Neural progenitor cell (in vitro differentiated cells): ENCODE measurements at places on chromosomes 16 and 17. TPM values are rescaled to one million over a fixed set of nuclear protein-coding genes. Genes with fewer than 3 reads are reported as not detected.

ABCA8 gene
- total RNA-seq: not detected in 2 replicates

KRT36 gene
- total RNA-seq: not detected in 2 replicates

ZDHHC1 gene
- total RNA-seq: 1.5 and 2.2 TPM in 2 replicates

PRCD gene
- total RNA-seq: 0.09 TPM in 1 of 2 replicates, not detected in the other

FBXO47 gene
- not detected in 2 replicates for total RNA-seq

MMP15 gene
- 7.2 and 26.0 TPM in 2 replicates for total RNA-seq

PYY gene
- 0.40 TPM in 1 of 2 replicates, not detected in the other for total RNA-seq

APOH gene
- total RNA-seq: not detected in 2 replicates

ZNF469 gene
- total RNA-seq: 0.02 and 0.03 TPM in 2 replicates

RNF222 gene
- not detected in 2 replicates for total RNA-seq

GRCh38 chr16:12819126-12820117, 15.7 kb upstream of the CPPED1 start:
- no peak overlapping the region for H3K4me3 ChIP-seq
- no peak overlapping the region for H3K27ac ChIP-seq
- H3K4me1 ChIP-seq: no peaks in the 10 kb centered on the region
- H3K27me3 ChIP-seq: no peaks in the 10 kb centered on the region
- DNase-seq: peak; percentile 72

- H3K36me3 ChIP-seq: peaks cover 9% of the 10 kb centered on the region
- H3K27me3 ChIP-seq: peaks cover 17% of the 10 kb centered on the region
- no peak overlapping the region for H3K27ac ChIP-seq
- peak; percentile 30 for DNase-seq
- H3K4me3 ChIP-seq: no peak overlapping the region
Observed at GRCh38 chr17:72123530-72124437, 3.0 kb downstream of the SOX9 start.

GRCh38 chr16:14650629-14651028, 17.9 kb downstream of the BFAR start:
- no peak overlapping the region for H3K27ac ChIP-seq
- H3K4me1 ChIP-seq: no peaks in the 10 kb centered on the region
- H3K36me3 ChIP-seq: no peaks in the 10 kb centered on the region
- no peak overlapping the region for H3K4me3 ChIP-seq
- no peaks in the 10 kb centered on the region for H3K27me3 ChIP-seq

GRCh38 chr17:2195729-2196128, 107.9 kb downstream of the SMG6 start:
- no peak overlapping the region for H3K4me3 ChIP-seq
- H3K36me3 ChIP-seq: no peaks in the 10 kb centered on the region
- peaks cover 8% of the 10 kb centered on the region for H3K4me1 ChIP-seq
- H3K27ac ChIP-seq: no peak overlapping the region
- no peak for DNase-seq

- H3K4me3 ChIP-seq: no peak overlapping the region
- DNase-seq: no peak
- H3K27me3 ChIP-seq: no peaks in the 10 kb centered on the region
Observed at GRCh38 chr16:57971848-57972247, 920 bp upstream of the CNGB1 start.

DNA sequence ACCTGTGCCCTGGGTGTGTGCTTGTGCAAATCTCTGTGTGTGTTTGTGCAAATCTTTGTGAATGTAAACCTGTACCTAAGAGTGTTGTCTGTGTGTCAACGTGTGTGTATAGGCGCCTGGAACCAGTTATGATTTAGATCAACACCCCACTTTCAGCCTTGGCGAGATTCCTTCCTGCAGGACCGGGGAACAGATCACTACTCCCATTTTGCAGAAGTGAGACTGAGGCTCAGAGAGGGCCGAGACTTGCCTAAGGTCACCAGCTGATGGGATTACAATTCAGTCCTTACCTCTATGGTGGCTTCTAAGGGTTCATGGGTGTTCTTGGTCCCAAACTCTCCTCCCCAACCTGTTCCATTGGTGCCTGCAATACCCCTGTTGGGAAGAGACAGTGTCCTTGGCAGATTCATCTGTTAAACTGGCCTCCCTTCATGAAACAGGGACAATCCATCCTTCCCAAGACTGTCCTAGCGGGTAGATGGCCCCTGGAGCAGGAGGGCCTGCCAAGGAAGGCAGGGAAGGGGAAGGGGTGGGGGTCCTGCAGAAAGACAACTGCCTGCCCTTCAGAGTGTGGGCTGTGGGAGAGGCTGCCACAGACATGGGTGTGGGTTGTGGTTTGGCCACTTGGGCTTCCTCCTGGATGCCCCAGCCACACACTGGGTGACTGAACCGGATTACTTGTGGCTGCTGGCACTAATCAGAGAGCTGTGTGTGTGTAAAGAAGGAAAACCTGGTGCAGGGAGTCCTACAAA, 6.9 kb upstream of the MAPK7 start:
- H3K4me3 ChIP-seq: no peak overlapping the region
- DNase-seq: no peak
- peaks cover 4% of the 10 kb centered on the region for H3K4me1 ChIP-seq
- H3K27ac ChIP-seq: no peak overlapping the region
- H3K27me3 ChIP-seq: no peaks in the 10 kb centered on the region

DNA sequence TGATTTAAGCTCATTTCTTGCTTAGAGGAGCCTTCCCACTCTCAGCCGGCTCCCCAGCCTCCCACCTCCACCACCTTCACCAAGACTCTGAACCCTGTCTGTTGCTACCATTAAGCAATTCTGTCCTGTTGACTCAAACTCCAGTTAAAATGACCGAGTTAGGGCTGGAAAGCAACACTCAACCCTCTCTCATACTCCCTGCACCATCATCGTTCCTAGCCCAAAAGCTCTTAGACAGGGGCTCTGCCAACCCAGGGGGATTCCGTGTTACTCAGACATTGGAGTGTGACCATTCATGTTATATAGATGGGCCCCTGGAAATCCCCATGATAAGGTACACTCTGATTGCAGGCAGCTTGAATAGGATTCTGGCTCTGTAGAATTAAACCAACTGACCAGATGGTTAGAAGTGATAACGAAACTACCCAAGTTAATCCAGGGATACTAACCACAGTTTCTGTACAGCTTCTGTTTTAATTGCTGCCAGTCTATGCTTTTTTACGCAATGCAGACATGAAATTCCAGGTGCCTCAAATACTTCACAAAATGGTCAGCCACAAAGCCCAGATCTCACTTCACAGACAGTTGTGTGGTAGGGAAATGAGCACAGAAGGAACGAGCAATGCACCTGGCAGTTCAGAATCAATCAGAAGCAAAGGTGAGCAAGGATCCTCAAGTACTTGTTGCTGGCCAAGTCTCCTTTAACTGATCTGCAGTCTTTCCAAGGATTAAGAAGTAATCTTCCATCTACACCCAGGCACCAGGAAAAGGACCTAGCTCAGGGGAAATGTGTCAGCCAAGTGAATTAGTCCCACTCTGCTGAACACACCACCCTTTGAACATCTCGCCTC, 2.1 kb downstream of the SSTR2 start:
- DNase-seq: no peak
- H3K27ac ChIP-seq: no peak overlapping the region
- H3K4me1 ChIP-seq: peaks cover 14% of the 10 kb centered on the region
- peaks cover 63% of the 10 kb centered on the region for H3K27me3 ChIP-seq
- no peaks in the 10 kb centered on the region for H3K36me3 ChIP-seq
- H3K4me3 ChIP-seq: peak overlapping the region; percentile 86

DNA sequence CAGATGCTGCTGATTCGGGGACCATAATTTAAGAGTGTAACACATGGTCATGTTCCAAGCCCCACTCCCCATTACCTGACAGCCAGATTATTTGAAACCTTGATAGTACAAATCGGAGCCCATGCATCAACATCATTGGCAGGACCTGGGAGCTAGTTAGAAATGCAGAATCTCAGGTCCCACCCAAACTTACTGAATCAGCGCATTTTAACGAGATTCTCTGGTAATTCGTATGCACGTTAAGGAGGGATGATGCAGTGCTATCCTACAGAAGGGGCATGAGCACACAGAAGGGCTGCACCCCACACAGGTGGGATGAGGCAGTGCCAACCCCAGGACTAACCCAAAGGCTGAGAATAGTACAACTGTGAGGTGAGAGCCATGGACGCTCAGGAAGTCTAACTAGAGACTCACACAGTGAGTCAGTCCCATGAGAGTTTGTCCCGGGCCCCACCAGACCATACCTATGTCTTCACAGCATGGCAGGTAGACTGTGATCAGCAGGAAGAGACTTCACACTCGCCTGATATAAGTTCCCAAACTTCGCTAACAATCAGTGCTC, 64.9 kb downstream of the ZNF18 start:
- H3K36me3 ChIP-seq: no peaks in the 10 kb centered on the region
- no peaks in the 10 kb centered on the region for H3K4me1 ChIP-seq
- H3K27ac ChIP-seq: no peak overlapping the region
- no peaks in the 10 kb centered on the region for H3K27me3 ChIP-seq

- H3K27ac ChIP-seq: no peak overlapping the region
- no peaks in the 10 kb centered on the region for H3K4me1 ChIP-seq
- H3K27me3 ChIP-seq: no peaks in the 10 kb centered on the region
- DNase-seq: no peak
- peaks cover 2% of the 10 kb centered on the region for H3K36me3 ChIP-seq
Observed at GRCh38 chr16:27462200-27462845, 60.3 kb downstream of the IL21R start.

DNA sequence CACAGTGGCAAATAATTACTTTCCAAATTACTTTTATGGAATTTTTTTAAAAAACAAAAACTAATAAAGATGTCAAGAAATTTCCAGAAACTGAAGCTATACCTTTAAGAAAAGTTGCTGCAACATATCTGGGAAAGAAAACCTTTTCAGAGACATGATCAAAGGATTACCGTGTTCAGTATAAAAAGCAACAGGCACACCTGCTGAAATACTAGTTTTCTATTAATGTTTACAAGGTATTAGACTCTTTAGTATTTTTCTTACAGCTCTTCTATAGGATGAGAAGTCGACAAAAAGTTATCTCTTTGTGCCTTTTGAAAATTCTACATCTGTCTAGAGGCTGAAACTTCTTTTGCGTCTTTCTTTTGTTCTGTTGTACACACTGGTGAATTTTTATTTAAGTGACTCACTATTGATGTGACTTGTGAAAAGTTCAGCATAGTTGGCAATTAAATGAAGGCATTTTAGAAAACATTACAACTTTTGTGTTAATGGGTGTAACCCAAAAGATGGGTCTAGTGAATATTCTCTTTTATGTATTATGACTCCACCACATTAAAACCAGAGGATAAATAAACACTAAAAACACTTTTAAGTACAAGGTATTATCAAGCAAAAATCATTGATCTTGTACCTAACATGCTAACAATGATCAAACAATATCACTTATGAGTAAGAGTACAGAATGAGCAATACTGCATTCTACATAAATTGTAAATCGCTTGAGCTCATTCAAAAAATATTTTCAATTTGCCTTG, 23.8 kb downstream of the NACA2 start:
- H3K36me3 ChIP-seq: no peaks in the 10 kb centered on the region
- no peak overlapping the region for H3K27ac ChIP-seq
- DNase-seq: no peak
- H3K4me1 ChIP-seq: no peaks in the 10 kb centered on the region
- no peaks in the 10 kb centered on the region for H3K27me3 ChIP-seq
- no peak overlapping the region for H3K4me3 ChIP-seq

- peaks cover 58% of the 10 kb centered on the region for H3K27me3 ChIP-seq
- H3K36me3 ChIP-seq: no peaks in the 10 kb centered on the region
- no peak overlapping the region for H3K27ac ChIP-seq
- H3K4me3 ChIP-seq: peak overlapping the region; percentile 66
Observed at GRCh38 chr16:88686062-88686438, 257 bp downstream of the SNAI3 start.

DNA sequence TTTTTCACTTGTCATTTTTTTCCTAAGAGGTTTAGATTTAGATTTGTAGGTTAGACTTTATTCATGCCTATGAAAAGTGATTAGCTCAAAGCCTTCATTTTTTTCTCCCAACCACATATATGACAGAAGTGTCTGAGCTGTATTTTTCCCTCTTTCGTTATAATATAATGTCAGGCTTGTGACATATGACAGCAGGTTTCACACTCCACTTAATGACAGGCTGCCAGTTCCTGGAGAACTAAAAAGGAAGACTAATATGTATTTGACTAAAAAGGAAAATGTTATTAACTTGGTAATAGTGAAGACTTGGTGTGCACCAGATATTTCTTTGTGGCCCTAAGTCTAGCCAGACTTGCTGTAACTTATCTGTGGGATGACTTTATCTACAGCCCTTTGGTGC, 200.7 kb upstream of the CACNG5 start:
- no peak overlapping the region for H3K4me3 ChIP-seq
- H3K4me1 ChIP-seq: no peaks in the 10 kb centered on the region
- no peak overlapping the region for H3K27ac ChIP-seq
- DNase-seq: no peak
- no peaks in the 10 kb centered on the region for H3K27me3 ChIP-seq
- H3K36me3 ChIP-seq: no peaks in the 10 kb centered on the region

DNA sequence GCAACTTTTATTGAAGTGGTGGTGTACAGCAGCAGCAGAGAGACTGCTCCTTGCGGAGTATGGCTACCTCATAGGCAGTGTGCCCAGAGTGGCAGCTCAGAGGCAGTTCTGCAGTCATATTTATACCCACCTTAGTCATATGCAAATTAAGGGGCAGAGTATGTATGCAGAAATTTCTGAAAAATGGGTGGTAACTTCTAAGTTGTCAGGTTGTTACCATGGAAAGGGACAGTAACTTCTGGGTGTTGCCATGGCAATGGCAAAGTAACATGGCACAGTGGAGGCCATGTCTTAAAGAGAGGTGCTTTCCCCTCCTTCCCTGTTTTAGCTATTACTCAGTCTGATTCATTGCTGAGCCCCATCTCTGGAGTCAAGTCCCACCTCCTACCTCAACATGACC, 53.4 kb downstream of the MEOX1 start:
- H3K27ac ChIP-seq: no peak overlapping the region
- H3K27me3 ChIP-seq: no peaks in the 10 kb centered on the region
- H3K36me3 ChIP-seq: no peaks in the 10 kb centered on the region

GRCh38 chr17:46832945-46833839, 14.7 kb upstream of the WNT3 start:
- no peak overlapping the region for H3K27ac ChIP-seq
- H3K4me3 ChIP-seq: no peak overlapping the region
- peaks cover 85% of the 10 kb centered on the region for H3K27me3 ChIP-seq
- peaks cover 15% of the 10 kb centered on the region for H3K4me1 ChIP-seq
- no peaks in the 10 kb centered on the region for H3K36me3 ChIP-seq

DNA sequence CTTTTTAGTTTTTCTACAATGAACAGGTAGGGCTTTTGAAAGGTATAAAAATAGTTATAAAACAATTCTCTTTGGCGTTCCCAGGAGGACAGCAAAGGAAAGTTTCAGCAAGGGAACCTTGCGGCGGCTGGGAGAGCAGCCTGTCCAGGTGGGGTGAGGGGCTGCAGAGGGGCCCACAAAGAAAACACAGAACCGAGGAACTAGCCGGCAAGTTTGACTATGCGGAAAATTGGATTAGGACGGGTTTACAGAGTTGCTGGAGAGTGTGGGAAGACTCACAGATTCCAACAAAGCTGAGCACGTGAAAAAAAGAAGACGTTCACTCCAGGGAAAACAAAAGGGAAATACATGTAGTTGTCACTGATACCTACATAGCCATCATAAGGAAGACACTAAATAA, 40.2 kb upstream of the METTL16 start:
- H3K4me3 ChIP-seq: peak overlapping the region; percentile 38
- H3K27me3 ChIP-seq: no peaks in the 10 kb centered on the region

- no peak overlapping the region for H3K27ac ChIP-seq
- H3K4me3 ChIP-seq: no peak overlapping the region
- H3K36me3 ChIP-seq: no peaks in the 10 kb centered on the region
- peaks cover 44% of the 10 kb centered on the region for H3K27me3 ChIP-seq
- DNase-seq: no peak
- H3K4me1 ChIP-seq: peaks cover 31% of the 10 kb centered on the region
Observed at GRCh38 chr17:82232876-82233785, 4.3 kb downstream of the SLC16A3 start.
